Activated CD8-positive, alpha-beta memory T cell treated with anti-CD3 and anti-CD28 coated beads for 1 hour (primary cell): ENCODE measurements at places on chromosomes 2 and 18.

GRCh38 chr2:216776066-216776850, 80.9 kb upstream of the IGFBP5 start:
- no peak for DNase-seq

DNA sequence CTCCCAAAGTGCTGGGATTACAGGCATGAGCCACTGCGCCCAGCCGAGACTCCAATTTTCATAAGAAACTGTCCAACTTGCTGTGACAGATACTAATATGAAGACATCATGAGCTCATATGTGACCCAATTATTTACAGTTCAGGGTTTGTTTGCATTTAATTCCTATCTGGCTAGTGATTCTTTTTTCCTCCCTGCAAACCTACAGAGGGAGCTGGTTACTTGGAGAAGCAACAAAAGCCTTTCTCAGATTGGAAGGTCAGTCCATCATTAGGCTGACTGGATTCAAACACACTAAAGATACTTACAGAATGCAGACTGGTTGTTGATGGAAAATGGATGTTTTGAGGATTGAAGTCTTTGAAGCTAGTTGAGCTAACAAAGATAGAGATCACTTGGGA, 176.4 kb downstream of the ANKRD44 start:
- no peak for DNase-seq

DNA sequence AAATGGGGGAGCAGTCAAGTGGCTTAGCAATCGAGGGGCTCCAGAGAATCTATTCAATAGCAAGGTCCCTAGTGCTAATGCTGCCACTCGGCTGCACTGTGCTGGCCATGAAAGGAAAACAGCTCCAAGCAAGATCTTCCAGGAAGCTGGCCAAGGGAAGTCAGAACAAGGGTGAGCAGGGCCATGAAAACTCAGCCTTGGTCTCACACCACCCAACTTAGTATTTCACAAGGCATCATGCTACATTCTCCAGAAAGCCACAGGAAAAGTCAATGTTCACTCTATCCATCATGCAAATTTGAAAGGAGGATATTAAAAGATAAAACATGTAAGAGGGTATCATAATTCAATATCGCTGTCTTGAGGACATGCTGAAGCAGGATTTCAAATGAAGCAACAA, 35.7 kb downstream of the NRP2 start:
- no peak for DNase-seq

DNA sequence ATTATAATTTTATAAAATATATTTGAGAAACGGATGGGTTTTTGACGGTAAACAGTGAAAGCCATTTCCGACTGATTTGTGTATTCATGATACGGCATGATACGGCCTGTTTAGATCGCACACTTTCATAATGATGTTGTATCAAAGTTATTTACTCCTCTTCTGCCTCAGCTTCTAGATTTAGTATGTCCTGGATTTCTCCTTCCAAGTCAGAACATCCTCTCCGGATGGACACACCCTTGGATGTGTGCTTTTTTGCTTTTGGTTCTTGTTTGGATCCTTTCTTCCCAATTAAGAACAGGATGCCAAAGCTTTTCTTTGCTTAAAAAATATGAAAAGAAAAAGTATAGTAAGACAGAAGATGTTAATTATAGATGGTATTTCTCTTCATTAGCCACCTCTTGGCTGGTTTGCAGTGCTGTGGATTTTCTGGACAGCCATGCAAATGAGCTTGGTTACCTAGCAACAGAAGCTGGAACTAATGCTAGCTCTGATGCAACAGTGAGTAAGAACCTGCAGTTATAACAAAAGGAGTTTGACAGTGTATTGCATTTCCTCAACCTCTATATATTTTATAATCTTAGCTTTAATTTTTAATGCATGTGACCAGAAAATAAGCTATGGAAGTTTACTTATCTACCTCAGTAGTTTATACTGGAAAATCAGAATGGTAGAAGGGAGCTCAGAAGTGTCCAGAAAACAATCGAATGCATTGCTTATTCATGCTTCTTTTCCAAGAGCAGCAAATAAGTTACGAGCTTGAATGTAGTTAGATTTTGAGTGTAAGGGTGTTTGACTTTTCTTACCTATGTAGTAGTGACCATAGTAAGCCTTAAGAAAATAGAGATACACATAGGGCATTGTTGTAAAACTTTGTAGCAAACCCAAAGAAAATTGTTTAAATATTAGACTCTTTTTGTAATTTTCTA, 27.9 kb downstream of the RMND5A start:
- DNase-seq: no peak

DNA sequence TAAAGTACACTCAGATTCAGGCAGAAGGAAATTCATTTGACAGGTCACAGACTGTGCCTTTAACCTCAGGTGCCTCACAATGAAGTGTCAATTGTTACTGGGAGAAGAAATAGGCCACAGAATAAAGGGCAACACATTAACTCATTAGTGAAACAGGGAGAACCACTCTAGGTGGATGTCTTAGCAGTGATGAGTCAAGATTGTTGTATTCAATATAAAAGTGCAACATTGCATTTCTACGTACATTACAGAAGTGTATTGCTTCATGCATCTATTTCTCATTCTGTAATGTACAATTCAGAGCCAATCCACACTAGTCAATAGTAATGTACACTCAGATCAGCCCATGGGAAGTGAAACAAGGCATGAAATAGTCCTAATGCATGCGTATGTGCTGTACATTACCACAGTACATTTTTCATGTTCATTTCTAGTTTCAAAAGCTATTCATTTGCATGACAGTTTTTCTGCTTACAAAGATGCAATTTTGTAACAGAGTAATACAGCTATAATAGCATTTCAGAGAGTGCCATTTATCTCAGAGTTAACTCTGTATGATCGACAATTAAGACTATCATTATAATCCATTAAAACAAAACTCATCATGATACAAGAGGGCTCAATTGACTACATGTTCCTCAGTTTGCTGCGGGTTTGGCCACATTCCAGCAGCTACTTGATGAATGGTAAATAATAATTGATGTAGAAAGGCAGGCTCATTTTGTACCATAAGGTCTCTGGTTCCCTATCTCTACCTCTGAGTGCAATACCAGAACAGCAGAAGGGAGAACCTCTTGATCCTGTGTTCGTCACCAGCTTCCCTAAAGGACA, 12.2 kb upstream of the ARL5A start:
- no peak for DNase-seq

DNA sequence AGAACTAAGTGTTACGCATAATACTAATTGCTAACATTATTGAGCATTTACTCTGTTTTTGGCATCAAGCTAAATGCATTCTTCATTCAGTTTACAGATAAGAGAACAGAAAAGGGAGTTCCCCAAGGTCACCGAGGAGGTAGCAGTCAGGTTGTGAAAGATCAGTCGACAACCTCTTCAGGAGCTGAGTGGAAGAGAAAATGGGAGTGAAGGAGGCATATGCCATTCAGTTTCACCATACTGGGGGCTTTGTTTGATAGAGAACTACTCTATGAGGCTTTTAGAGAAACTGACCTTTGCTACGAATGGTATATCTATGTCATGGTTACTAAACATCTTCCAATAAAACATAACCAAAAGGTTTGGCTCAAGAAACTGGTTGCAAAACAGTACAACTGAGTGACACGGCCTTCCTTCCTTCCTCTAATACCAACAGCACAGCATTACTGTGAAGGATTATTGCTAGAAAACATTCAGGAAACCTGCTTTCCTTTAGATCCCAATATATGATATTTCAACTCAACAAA, 112.1 kb downstream of the RBMS1 start:
- DNase-seq: no peak

DNA sequence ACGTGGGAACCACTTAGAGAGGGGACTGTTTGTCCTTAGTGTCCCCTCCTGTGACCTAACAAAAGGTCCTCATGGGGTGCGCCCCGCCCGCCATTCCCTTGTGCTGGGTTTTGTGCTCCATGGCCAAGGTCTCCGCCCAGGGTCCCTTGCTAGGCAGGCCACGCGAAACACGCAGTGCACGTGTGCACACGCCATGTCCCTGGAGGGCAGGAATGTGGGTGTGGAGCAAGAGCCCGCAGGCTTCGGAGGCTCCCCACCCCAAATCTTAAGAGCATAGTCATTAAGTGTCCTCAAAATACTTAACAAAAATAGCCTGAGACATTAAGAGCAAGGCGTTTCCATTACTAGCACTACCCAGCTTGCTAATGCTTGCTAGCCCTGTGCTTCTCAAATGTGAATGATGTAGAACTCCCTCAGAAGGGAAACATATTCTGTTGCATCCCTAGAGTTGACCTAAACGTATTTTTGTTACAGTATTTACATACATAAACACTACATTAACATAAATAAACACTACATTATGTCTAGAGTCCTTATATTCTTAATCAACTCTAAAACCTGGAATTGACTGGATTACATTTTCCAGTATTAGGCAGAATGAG, 117.6 kb upstream of the APCDD1 start:
- no peak for DNase-seq

- no peak for DNase-seq
Observed at GRCh38 chr2:205169012-205169411, 513.3 kb upstream of the NRP2 start.

DNA sequence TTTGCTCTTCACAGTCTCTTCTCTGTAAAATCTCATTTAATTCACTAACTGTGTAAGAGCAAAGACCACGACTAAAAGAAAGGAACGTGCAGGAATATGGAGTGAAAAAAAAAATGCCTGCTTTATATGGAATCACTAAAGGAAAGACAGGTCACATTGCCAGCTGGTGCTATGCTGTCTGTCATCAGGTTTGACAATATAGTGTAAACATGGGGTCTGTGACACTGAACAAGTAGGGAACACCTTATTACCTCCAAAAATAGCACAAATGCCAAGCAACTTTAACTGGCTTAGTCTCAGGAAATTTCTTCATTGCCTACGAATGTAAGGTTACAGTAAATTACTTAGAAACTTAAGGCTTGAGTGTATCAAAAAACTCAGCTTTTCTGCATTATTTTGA, 364.5 kb upstream of the LINC00305 start:
- DNase-seq: no peak

- no peak for DNase-seq
Observed at GRCh38 chr2:50613161-50613560, 418.8 kb downstream of the NRXN1 start.
